Astrocyte of the cerebellum (primary cell): ENCODE measurements at places on chromosomes 3 and 15.

- DNase-seq = no peak
These were observed 637.3 kb upstream of the GRM7 start for GRCh38 chr3:6223572-6223971.

- no peak for DNase-seq
These were observed 648.9 kb upstream of the GBE1 start for GRCh38 chr3:82410366-82410765.

GRCh38 chr15:40543631-40544294, 21.1 kb downstream of the CCDC32 start:
- DNase-seq = no peak

GRCh38 chr3:128426128-128426921, 40.4 kb downstream of the DNAJB8 start:
- DNase-seq = no peak

DNA sequence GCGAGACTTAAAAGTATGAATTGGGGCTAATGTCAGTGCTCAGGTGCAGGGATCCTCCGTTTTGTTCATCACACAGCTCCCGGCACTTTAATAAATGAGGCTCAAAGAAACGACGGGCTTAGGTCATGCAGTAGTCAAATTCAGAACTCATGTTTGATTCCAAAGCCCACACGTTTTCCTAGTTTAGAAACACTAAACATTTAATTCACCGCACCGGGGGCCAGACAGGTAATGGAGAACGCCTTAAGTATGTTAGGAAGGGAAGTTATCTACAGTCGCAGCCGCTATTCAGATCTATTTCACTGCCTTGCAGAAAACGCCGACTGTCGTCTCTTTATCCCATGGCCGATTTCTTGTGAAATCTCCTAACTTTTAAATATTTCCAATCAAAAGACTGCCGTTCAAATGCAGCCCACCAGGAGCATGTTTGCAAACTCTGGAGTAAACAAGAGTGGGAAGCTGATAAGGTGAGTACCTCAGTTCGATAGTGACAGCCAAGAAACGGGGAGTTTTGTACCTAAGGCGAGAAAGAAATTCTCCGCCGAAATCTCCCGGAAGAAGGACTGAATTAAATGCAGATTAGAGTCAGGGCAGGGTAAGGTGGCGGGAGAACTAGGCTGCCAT, 569 bp downstream of the HIGD2B start:
- DNase-seq = no peak
